ENCODE measurements at places on chromosomes 6 and 20.

DNA sequence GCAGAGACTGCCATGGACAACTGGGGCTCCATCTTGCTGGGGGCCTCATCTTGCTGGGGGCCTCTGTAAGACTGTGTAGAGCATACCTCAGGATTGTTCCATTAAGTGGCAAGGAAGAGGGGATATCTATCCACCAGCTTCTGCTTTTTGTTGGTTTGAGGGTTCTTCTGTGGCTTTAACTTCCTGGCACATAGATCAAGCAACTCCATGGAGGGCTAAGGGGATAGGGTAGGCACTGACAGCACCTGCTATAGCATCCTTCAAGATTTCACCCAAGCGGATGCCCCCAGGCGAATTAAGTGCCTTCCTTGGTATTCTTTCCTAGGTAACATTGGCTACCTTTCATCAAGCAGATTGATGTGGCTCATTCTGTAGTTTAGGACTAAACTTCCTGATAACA, 3.8 kb upstream of the LRRN4 start:
- DNase-seq: no peak

DNA sequence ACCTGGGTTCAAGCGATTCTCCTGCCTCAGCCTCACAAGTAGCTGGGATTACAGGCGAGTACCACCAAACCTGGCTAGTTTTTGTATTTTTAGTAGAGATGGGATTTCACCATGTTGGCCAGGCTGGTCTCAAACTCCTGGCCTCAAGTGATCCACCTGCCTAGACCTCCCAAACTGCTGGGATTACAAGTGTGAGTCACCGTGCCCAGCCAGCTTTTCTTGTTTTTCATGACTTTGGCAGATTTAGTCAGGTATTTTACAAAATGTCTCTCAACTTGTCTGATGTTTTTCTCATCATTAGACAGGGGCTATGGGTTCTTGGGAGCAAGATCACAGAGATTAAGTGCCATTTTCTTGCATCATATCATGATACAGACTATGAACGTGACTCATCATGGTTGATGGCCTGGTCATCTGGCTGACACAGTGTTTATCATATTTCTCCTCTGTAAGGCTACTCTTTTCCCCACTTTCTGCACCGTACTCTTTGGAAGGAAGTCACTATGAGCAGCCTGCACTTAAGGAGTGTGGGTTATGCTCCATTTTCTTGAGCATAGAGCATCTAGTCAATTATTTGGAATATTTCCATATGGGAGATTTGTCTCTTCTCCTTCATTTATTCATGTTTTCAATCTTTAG, 67.8 kb downstream of the RNF182 start:
- DNase-seq: no peak

DNA sequence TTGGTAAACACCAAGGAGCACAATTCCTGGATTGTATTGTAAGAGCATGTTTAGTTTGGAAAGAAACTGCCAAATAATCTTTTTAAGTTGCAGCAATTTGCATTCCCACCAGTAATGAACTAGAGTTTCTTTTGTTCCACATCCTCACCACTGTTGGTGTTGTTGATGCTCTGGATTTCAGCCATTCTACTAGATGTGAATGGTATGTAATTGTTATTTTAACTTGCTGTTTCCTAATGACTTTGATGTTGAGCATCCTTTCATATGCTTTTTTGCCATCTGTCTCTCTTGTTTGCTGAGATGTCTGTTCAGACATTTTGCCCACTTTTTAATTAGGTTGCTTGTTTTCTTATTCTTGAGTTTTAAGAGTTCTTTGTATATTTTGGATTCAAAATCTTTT, 1654.1 kb downstream of the GRIK2 start:
- DNase-seq: no peak

DNA sequence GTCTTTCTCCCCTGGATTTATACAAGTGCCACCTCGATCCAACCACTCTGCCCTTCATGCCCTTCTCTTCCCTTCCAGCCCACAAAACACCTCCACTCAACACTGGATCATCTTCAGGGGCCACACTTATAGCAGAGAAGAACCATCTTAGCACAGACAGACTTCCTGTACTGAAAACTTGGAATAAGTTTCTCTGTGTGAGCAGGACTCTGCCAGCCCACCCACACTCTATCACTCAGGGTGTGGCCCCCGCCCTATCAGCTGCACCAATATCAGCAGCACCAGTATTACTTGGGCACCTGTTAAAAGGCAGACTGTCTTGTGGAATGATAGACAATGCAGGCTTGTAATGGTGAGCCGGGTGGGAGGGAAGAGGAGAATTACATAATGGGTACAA, 86.7 kb downstream of the SCML4 start:
- DNase-seq: no peak

DNA sequence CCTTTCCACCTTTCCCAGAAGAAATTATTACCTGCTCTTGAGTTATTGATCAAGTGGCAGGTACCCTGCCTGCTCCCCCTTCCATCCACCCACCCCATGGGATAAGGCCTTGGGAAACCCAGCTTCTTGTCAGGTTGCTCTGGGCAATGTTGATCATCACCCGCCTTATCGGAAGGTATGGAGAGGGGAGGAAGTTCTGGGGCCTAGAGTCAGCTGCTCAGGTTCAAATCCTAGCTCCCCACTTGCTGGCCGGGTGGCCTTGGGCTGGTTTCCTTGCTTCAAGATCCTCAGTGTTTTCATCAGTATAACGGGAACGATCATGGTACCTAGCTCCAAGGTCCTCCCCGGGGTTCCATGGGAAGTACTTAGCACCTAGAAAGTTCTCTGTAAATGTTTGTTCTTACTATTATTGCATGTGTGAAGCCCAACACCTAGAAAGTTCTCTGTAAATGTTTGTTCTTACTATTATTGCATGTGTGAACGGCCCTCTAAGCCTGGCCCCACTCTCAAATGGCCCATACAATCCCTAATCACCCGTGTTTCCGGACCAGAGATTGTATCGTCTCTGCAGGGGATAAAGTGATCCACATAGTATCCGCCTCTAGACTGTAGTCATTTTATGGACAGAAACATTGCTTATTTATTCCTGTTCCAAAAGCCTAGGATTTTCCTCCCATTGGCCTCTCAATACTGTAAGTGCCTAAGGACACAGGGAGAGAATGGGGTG, 1.1 kb upstream of the PREX1 start:
- no peak for DNase-seq

GRCh38 chr6:125558241-125558843, 191.1 kb upstream of the HEY2 start:
- no peak for DNase-seq

GRCh38 chr6:167781868-167782267, 44.8 kb upstream of the AFDN start:
- no peak for DNase-seq

DNA sequence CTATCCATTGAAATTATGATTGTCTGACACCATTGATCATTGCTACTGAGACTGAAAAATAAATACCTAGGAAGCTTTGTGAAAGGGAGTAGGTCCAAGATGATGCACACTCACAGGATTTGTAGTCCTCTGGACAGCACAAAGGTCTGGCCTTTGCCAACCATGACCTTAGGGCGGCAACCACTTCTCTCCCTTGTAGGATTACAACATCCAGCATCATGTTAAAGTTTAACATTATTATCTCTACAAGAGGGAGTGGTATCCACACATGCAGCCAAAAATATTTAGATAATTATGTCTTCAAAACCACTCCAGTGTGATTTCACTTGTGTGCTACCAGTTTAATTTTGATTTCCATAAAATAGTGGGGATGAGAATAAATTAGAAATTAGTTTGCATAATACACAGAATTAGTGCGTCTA, 51.1 kb upstream of the NHSL1 start:
- DNase-seq: no peak

GRCh38 chr20:22523128-22523498, 61.3 kb downstream of the FOXA2 start:
- no peak for DNase-seq

GRCh38 chr6:99187429-99187828, 162.0 kb downstream of the FAXC start:
- DNase-seq: no peak

DNA sequence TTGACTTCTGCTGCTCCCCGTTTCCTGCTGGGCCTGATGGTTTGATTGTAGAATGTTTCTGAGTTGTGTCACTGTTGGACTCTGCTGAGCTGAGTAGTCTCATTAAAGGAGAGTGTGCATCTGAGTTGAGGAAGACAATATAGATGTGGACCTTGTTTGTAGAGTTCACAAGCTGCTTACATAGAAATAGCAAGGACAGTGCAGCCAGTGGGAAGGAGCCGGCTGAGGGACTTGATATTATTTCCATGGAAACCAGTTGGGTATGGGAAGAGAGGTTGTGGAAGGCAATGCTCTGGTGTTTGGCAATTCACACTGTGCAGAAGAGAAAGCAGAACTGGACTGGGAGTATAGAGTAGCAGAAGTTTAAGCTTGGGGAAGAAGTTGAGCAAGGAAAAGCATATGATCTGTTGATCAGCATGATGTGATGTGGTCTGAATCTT, 14.8 kb downstream of the IGF2R start:
- DNase-seq: no peak

GRCh38 chr20:17281478-17281877, 54.6 kb downstream of the PCSK2 start:
- no peak for DNase-seq

DNA sequence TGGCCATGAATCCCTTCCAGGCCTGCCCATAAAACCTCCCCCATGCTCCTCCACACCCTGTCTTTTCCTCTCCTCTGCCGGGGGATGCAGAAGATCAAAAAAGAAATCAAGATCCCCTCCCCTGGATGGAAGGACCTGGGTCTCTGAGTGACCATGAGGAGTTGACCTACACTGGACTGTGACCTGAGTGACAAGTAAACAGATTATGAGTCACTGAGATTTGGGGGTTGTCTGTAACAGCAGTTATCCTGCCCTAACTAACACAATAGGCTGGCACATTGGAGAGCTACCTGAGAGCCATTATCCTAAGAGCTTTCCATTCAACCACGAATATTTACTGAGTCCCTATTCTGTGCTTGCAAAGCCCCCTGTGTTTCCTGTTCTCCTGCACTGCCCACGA, 28.4 kb upstream of the SIRPA start:
- no peak for DNase-seq

DNA sequence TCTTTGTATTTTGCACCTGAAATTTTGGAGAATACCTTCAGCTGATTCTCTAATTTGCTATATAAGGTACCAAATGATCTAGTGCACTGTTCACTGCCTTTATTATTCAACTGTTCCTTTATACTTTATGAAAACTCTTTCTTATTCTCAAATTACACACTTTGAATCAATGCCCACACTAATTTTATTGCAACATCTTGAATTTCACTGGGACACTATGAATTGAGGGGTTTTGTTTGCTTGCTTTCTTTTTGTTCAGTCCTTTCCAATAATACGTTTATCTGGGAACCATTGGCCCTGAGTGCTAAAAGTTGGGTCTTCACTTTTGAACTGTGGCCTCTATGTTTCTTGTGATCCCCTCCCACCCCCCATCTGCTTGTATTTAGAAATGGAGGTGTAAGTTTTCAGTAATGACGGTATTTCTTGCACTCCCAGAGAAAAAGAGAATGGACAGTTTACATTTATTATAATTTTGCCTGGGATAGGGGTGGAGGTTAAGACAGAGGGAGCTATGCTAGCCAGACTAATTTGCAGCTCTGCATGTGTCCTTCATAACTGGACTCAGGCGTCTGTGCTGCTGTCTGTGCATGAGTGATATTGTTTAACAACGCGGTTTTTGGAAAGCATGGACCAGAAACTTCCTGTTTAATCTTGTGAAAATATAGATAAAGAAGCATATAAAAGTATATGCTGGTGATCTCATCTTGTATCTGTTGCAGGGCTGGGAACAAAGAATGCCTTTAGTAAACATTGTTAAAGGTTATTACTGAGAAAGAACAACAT, 98.1 kb downstream of the DNAH8 start:
- no peak for DNase-seq

DNA sequence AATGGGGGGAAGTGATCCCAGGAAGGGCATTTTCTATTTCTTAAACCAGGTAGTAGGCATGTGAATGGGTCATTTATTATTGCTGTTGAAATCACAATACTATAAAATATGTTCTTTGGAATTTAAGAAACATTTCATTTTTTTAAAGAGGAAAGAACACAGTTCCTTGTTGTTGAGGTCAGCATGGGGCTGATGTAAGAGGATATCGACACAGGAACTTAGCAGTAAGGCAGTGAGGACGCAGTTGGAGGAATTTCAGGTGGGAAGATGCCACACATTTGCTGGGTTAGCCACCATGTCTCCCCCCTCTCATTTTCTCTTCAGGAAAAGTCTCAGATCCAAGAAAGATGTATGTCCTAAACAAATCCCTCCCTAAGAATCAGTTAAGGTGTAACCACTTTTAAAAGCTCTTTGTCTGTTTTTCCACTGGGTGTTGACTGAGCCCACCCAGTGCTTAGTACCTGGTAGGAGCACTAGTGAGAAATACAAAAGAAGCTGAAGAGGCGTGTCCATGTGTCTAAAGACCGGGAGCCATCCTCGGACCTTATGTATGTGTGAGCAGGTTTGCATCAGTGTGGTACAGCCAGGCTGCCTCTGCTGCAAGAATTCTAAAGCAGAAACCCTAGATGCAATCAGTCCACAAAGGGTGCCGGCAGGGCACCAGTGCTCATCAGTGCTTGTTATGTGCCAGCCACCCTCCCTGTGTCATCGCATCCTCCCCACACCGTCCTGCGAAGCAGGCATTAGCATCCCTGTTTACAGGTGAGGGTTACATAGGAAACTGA, 98.9 kb downstream of the TCP11 start:
- DNase-seq: no peak
